Hepatic stellate cell (primary cell): ENCODE measurements at places on chromosomes 1 and 21.

GRCh38 chr1:212583643-212584042, 24.9 kb upstream of the ATF3 start:
- DNase-seq = no peak

GRCh38 chr21:45403133-45403824, 1.7 kb upstream of the COL18A1 start:
- no peak for DNase-seq

GRCh38 chr1:29933067-29933466, 696.7 kb downstream of the PTPRU start:
- no peak for DNase-seq

- DNase-seq = no peak
Observed at GRCh38 chr1:63991685-63992084, 211.7 kb upstream of the UBE2U start.

DNA sequence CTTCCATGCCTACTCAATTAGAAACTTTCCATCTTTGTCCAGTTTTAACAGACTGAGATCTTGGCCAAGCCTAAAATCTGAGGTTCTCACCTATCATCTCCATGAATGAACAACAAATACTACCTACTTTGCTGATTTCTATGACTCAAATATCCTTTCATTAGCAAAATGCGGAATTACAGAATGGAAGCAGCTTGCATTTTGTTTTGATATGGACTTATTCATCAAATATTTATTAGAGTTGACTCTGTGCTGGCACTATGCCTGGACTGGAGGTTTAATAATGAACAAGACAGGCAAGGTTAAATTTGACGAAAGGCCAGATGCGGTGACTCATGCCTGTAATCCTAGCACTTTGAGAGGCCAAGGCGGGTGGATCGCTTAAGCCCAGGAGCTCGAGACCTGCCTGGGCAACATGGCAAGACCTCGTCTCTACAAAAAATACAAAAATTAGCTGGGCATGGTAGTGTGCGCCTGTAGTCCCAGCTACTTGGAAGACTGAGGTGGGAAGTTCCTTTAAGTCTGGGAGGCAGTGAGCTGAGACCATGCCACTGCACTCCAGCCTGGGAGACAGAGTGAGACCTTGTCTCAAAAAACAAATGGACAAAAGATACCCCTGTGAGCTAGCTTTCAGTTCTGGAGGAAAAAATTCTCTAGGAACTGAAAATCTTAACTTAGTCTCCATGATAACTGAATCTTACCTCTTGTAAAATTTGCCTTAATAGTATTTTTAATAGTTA, 29.4 kb upstream of the SOD1 start:
- peak; percentile 38 for DNase-seq
